ENCODE measurements at places on chromosomes 2 and 18.
A peak's percentile ranks its signal among the peaks of the same experiment; 100 is the strongest.

GRCh38 chr18:66630831-66631230 lies 26.9 kb upstream of the CDH19 start:
- DNase-seq = no peak

DNA sequence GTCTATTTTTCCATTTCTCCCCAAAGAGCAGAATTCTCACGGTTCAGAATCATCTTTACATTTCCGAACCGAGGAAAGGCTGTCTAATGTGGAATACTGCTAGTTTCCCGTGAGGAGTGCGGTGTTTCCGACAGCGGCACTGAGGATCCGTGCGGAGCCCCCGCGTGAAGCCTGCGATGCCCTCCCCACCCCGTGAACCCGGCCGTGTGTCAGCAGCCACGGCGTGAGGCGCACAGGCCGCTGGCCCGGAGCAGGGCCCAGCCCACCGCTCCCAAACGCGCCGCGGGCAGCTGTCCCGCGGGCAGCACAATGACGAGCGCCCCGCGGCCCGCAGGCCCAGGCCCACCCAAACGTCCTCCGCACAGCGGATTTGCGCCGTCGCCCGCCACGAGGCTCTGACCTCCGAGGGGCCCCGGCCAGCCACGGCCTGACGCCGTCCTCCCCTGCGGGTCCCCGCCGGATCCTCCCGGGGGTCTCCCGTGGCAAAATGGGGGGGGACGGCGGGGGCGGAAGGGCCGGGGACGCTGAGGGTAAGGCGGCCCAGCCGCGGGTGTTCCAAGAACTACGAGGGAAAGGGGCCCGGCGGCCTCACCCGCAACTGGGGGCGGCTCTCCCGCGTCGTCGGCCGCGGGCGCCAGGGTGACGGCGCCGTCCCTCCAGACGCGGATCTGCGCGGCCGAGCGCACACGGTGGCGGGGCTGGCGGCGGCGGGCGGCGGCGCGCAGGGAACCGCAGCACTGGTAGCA lies 796 bp downstream of the SPIRE1 start:
- DNase-seq = no peak

DNA sequence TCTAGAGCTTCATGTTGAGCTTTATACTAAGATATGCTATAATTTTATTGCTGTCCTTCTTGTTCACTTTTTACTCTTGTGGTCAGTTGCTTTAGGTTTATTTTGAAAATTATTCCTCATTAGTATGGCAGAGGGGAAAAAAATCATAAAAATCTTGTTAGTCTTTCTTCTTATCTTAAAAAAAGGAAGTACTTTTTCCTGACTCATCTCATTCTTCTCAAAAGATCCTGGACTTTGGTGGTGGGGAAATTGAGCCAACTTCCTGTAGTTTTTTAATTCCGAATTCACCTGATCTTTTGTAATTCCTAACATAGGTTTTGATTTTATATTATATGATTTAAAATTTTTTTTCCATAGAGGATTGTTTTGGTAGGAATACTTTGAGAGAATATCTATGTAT lies 3.8 kb downstream of the SLC4A1AP start:
- DNase-seq = no peak

- no peak for DNase-seq
These were observed 212.6 kb upstream of the SP5 start for GRCh38 chr2:170502361-170503130.

DNA sequence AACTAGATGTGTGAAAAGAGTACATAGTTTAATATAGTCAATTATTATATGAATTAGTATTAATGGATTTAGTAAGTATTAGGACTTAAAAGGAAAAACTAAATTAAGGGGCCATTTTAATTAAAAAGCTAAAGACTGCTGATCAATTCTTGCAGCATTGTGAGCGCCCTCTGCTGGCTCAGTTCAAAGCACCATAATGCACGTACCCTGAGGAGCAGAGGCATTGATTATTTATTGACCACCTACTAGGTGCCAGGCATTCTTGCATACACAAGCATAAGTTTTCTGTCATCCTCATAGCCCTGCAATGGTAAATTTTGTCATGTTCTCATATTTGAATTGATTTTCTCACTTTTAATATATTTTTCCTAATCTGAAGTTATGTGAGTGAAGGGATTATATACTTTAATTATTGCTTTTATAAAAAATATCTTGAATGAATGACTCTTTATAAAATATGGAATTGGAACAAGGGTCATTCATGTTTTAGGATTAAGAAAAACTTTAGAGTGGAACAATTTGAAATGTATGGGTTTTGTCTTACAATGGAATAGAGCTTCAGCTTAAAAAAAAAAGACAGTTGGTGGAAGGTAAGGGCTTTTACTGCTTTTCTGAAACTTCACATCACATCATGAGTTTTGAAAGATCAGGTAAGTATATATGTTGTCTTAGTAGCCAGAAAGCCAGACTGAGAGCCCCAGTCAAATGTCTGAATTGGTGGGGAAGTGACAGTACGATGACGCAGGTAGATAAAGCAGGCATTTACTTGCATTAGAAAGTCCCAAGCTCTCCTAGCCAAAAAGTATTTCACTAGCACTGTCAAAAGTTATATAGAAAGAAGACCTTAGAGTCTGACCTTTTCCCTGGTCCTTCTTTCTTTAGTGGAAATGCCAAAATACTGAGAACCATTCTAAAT lies 9.7 kb downstream of the ITGA4 start:
- DNase-seq = peak; percentile 65

- DNase-seq = no peak
These were observed 74.7 kb upstream of the MGAT4A start for GRCh38 chr2:98805412-98806171.

DNA sequence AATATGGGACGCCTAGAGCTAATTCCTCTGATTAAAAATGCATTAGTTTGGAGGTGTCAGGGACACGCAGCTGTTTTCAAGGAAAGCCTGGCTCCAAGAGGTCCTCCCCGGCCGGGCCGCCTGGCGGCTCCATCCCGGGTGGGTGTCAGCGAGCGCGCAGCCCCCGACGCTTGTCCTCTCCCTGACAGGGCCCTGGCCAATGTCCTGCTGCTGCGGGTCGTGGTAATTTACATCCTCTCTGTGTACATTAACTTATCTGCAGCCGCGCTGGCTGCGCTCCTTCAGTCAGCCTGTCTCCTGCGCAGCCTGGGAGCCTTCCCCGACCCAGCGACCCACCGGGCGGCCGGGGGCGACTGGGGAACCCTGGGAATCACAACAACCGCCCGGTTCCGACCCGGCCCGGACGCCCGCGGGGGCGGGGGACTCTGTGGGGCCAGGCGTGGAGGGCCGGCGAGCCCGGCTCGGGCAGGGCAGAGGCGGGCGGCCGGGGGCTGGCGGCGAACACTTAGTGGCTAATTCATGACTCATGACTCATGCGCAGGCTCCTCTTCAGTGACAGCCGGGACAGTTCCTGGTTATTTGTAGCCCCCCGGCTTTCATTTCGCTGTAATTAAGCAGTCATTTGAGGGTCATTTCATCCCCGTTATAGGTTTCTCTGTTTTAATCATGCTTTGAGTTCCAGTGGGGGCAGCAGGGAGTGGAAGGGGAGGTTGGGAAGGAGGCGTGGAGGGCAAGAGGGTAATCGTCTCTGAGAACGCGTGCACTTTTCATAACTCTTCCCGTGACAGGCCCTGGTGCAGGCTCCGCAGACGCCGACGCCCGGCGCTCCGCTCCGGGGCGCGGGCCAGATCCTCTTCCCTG lies 141.9 kb upstream of the CTAGE1 start:
- no peak for DNase-seq

GRCh38 chr2:134368009-134368817 lies 114.3 kb downstream of the MGAT5 start:
- no peak for DNase-seq

DNA sequence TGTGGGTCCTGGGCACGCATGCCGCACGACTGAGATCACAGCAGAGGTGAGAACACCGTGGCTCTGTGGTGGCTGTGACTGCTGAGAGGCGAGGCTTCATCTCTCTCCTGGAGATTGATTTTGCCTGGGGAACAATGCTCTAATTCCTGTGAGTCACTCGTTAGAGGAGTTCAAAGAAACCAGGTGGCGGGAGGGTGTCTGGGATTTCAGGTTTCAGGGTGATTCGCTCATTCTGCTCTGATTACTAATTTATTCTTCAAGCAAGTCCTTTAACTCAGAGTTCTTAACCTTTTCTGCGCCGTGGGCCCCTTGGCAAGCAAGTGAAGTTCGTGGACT lies 56.3 kb downstream of the GLI2 start:
- DNase-seq = no peak

DNA sequence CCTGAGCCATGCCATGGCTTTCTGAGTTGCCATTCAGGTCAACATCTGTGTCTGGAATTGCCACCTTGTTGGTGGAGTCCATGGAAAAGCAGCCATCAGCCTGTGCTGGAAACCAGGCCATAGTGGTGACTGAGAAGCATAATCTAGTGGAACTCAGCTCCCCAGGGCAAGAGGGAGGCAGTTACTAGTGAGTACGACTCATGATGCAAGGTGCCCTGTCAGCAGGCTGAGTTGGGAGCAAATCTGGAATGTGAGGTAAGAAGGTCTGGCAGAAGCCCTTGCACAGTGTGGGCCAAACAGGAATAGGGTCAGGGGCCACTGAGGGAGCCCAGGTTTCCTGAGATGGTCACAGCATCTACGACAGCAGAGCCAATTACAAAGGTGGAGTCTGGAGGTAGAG lies 37.1 kb downstream of the SULT1C2 start:
- no peak for DNase-seq

GRCh38 chr2:27049422-27050280 lies 1.8 kb upstream of the AGBL5 start:
- DNase-seq = peak; percentile 38

DNA sequence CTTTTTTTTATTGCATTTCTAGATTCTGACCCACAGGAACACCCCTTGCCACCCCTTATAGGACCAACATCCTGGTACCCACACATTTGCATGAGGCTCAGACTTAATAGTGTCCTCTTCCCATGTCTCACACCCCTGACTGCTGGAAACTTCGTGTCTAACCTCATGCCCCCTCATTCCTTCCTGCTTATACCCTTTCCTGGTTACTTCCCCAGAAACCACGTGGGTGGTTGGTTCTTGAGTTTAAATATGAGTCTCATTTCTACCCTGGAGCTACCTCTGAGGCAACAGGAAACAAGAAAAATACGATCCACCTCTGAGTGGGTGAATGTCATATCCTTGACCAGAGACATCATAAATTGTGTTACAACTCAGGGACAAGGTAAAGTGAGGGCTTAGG lies 1.6 kb downstream of the TNP1 start:
- DNase-seq = no peak

DNA sequence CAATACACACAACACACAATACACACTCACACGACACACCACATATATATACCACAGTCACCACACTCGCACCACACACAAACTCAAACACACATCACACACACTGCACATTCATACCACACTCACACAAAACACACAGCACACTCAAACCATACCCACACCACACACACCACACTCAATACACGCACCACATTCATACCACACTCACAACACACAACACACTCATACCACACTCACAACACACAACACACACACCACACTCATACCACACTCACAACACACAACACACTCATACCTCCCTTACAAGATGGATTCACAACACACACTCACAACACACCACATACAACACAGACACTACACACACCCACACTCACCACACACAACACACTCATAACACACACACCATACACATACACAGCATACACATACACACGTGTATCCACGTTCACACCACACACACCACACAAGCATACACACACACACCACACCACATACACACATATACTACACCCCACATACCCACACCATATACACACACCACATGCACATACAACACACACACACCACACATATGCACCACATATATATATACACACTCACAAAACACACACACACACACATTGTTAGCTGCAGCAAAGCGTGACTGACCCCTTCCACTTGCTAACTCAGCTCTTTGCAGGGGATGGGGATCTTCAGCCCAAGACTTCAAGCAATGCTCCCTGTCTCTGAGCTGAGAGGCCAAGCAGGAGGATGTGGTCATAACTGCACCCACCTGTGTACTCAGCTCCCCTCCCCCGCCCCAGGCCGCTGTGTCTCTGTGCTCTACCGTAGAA lies 59.0 kb downstream of the SDC1 start:
- no peak for DNase-seq

GRCh38 chr18:72530622-72531021 lies 13.5 kb downstream of the CBLN2 start:
- DNase-seq = no peak

Data from activated CD8-positive, alpha-beta memory T cell treated with anti-CD3 and anti-CD28 coated beads for 1 hour (primary cell).